NCI-H187 (cell line): ENCODE measurements at places on chromosomes 6 and 20.

- DNase-seq = peak; percentile 82
These were observed at the start of gene SMPDL3A for GRCh38 chr6:122789182-122790027. TSS of gene SMPDL3A (plus strand) at chr6:122789258. CDS start at chr6:122789347, 89 bp downstream.

GRCh38 chr20:57872816-57873409 lies 163.1 kb upstream of the PMEPA1 start:
- no peak for DNase-seq

- DNase-seq = peak; percentile 36
These were observed 18.9 kb downstream of the KLHL31 start for GRCh38 chr6:53646606-53647005.

DNA sequence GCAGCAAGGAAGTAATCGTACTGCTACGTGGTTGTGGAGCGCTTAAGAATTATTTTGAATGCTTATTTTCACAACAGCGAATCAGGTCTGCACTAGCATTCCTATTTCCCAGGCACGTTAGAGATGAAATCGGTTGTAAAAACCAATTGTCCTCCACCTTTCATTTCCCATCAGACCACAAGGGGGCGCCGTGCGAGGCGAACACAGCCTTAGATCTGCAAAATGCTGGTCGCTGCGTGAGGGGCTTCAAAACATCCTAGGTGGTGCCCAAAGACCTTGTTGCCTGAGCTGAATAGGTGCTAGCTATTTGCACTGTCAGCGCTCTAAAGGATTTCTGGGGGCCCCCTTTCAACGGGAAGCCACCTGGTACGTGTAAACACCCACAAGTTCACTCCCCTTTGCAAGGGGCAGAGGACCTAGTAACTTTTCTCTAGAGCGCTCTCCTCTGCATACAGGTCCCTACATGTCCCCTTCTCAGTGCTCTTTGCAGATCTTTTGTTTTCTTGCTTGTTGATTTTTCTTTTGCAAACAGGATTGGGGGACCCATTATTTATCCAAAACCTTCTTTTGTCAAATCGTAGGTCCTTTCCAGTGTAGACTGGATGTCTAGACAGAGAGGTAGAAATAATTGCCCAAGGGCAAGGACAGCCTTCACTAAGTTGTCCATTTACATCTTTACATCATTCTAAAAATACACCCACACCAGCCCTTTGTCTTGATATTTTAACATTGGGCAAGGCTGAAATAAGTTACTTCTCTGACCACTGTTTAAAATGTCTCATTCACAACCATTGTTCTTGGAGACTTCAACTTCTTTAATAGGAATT lies 59.8 kb downstream of the NEDD9 start:
- peak; percentile 2 for DNase-seq

GRCh38 chr6:26243132-26243531 lies 121.9 kb upstream of the BTN3A2 start:
- no peak for DNase-seq
